ENCODE measurements at places on chromosomes 5 and 9.

GRCh38 chr9:135320943-135321342 lies 158.6 kb upstream of the PPP1R26 start:
- no peak for DNase-seq

GRCh38 chr5:79075646-79076426 lies 6.3 kb downstream of the BHMT2 start:
- DNase-seq, result no peak

DNA sequence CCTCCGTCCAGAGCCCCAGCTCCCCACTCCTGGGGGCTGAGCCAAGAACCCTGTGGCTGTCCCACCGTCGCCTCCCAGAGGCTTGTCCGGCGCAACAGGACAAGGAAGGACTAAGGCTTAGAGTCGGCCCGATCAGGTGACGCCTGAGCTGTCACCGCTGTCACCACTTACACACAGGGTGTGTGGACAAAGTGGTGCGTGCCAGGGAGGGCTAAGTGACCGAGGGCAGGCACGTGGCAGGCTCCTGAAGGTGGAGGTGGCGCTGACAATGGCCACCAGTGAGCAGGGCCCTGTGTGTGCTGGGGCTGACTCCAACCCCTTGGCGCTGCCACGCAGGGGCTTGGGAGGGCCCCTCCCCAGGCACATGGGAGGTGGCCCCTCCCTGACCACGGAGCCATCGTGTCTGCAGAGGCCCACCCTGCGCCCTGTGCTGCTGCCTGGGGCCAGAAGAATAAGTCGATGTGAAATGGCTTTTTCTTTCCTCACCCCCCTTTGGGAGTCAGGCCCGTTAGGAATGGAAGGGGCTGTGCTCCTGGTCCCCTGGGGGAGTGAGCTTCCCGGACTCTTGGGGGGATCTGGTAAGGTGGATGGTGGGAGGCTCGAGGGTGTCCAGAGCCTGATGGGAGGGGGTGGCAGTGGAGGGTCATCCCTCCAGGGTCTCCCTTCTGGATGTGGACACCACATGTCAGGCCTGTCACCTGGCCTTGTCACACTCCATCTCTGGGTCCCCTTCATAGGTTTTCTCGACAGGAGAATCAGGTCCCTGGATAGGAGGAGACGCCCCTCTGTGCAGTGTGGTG lies 2.6 kb upstream of the GPSM1 start:
- no peak for DNase-seq

DNA sequence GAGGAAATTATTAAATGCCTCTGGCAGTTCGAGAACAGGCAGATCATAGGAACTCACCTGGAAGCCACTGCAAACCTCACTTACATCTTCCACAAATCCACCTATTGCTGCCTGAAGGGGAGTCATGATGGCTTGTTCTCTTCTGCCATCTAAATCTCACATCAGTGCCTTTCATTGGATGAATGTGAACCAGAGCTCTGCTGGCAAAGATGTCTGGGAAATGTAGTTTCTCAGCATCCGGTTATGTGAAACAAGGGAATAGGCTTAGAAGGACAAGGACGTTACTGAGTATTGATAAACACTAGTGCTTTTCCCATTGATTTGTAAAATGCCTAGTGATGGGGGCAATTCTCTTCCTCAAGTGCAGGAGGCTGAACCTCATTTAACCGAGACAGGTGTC lies 483.3 kb downstream of the ARHGEF28 start:
- DNase-seq, result no peak

- DNase-seq, result peak; percentile 89
Observed at GRCh38 chr9:35727676-35728040, 4.3 kb downstream of the TLN1 start.
